ENCODE measurements at places on chromosomes 5 and 9. TPM values are rescaled to one million over a fixed set of nuclear protein-coding genes. Genes with fewer than 3 reads are reported as not detected.
A peak's percentile ranks its signal among the peaks of the same experiment; 100 is the strongest.

ENTPD8 gene
- total RNA-seq: 11.5 TPM

FABP6 gene
- not detected for total RNA-seq

PCDHB14 gene
- 1.00 TPM for total RNA-seq

TAF11L5 gene
- not detected for total RNA-seq

LRRTM2 gene
- total RNA-seq: 0.07 TPM

GRCh38 chr5:24703934-24704333, 59.2 kb upstream of the CDH10 start:
- H3K4me1 ChIP-seq: no peaks in the 10 kb centered on the region
- DNase-seq: no peak
- H3K27ac ChIP-seq: no peak overlapping the region
- H3K36me3 ChIP-seq: no peaks in the 10 kb centered on the region

GRCh38 chr5:135505973-135506372, 29.8 kb downstream of the NEUROG1 start:
- no peaks in the 10 kb centered on the region for H3K4me1 ChIP-seq
- H3K4me3 ChIP-seq: no peak overlapping the region
- no peak overlapping the region for H3K27ac ChIP-seq
- no peaks in the 10 kb centered on the region for H3K27me3 ChIP-seq

DNA sequence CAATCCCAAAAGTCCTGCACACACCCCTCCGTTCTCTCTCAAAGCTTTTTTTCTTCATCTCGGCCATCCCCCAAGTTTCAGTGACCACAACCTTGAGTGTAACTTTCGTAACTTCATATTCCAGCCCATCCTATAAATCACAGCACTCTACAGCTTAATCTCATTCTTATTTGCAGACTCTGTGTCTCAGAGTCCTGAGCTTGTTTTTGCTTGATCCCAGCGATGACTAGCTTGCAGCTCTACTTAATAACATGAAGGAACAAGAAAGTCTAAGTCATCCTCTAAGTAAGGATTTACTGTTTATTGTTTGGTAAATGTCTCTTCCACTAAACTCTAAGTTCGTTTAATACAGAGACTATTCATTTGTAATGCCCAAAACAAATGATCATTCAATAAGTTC, 2.6 kb upstream of the SPDL1 start:
- no peak for DNase-seq
- no peak overlapping the region for H3K4me3 ChIP-seq
- no peaks in the 10 kb centered on the region for H3K36me3 ChIP-seq

DNA sequence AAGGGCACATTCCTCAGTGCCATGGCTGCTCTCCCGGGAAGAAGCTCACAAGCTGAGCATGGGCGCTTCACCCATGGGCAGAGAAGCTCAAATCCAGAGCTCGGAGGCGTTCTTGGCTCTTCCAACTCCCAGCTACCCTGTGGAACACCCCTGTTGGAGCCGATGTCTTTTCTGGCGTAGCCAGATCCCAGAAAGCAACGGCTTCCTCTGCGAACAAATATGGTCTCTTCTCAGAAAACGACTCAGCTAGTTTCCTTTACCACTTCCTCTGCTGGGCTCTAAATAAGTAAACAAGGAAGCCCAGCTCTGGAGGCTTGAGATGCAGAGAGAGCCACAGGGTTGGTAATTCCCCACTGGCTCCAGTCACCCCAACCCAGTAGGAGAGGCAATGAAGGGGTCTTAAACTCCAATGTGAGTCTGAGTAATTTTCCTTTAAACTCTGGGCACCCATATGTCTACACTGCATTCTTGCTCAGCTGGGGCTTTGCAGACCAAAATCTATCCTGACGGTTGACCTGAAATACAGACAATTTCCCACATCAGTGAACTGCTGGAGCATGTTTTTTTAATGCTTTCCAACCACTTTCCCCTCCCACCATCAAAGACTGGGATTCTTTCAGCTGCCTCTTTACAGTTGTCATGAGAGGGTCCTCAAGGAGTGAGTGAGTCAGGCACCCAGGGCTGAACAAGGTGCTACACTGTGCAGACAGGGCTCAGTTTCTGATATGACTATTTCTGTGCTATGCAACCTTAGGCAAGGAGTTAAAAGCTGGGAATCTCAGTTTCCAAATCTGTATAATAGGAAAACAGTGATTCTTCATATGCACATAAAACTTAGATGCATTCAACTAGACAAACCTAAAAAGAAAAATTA, at the start of gene LCP2:
Gene LCP2 (minus strand): TSS at position 189 of the 874 bp plus-strand sequence. CDS start 166 bp downstream, at position 23.
- no peaks in the 10 kb centered on the region for H3K4me1 ChIP-seq
- peak within 1 kb of the TSS; percentile 84 for H3K27ac ChIP-seq
- peak within 1 kb of the TSS; percentile 40 for H3K4me3 ChIP-seq
- H3K27me3 ChIP-seq: no peaks in the 10 kb centered on the region
- no peaks in the 10 kb centered on the region for H3K36me3 ChIP-seq

DNA sequence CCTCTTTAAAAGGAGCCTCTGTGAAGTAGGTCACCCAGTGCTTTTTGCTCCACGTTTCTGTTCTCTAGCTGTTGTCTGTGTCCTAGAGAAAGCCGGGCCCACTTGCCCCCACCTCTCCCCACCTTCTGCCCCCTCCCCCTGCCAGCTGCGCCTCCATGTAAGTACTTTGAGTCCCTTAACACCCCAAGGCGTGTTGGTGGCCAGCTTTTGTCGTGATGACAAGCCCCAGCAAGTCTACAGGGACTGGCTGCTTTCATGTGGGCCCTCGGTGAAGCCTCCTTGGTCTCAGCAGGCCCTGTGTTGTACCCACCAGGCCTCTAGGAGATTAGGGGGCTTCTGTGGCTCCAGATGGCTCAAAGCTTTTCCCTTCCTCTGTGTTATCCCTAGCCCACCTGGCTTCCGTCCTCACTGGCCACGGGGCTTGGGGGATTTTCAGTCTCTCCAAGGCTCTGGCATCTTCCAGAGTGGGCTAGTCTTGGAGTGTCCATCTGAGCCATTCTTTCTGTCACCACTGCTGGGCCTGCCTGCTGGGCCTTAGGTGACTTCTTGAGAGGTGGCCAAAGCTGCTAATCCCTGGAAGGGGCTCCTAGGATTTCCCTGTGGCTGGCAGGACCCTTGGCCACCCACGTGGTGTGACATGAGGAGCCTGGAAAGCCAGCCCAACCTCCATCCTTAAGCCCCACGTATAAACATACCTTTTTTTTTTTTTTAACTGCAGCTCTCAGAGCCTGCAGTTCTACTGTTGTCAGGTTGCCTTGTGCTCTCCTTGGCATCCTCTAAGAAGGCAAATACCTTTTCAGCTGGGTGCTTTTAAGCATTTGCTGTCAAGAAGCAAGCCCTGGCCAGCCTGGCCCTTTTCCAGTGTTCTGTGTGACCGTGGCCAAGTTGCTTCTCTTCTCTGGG, 1.1 kb upstream of the NDST1 start:
- no peak for DNase-seq
- no peak overlapping the region for H3K4me3 ChIP-seq
- H3K4me1 ChIP-seq: peaks cover 94% of the 10 kb centered on the region
- H3K27me3 ChIP-seq: no peaks in the 10 kb centered on the region
- H3K36me3 ChIP-seq: no peaks in the 10 kb centered on the region
- peak overlapping the region; percentile 15 for H3K27ac ChIP-seq

- no peaks in the 10 kb centered on the region for H3K36me3 ChIP-seq
- H3K4me3 ChIP-seq: no peak overlapping the region
- no peak for DNase-seq
Observed at GRCh38 chr9:105711867-105712266, 17.5 kb downstream of the TMEM38B start.

DNA sequence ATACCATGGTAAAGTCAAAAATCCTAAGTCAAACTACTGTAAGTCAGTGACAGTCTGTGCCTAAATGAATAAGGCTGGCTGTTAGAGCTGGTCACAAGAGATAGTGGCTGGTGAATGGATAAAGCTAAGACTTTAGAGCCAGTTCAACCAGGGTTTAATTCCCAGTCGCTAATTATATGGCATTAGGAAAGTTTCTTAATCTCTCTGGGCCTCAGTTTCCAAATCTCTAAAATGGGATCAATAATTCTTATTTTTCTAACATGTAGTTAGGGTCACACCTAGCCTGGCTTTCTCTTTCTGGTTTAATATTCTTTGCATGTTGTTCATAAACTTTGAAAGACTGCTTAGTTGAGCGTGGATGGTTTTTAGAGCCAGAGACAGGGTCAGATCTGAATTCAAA, 64.8 kb downstream of the SMIM15 start:
- no peaks in the 10 kb centered on the region for H3K27me3 ChIP-seq
- H3K4me3 ChIP-seq: no peak overlapping the region
- DNase-seq: no peak
- no peaks in the 10 kb centered on the region for H3K36me3 ChIP-seq
- no peak overlapping the region for H3K27ac ChIP-seq

DNA sequence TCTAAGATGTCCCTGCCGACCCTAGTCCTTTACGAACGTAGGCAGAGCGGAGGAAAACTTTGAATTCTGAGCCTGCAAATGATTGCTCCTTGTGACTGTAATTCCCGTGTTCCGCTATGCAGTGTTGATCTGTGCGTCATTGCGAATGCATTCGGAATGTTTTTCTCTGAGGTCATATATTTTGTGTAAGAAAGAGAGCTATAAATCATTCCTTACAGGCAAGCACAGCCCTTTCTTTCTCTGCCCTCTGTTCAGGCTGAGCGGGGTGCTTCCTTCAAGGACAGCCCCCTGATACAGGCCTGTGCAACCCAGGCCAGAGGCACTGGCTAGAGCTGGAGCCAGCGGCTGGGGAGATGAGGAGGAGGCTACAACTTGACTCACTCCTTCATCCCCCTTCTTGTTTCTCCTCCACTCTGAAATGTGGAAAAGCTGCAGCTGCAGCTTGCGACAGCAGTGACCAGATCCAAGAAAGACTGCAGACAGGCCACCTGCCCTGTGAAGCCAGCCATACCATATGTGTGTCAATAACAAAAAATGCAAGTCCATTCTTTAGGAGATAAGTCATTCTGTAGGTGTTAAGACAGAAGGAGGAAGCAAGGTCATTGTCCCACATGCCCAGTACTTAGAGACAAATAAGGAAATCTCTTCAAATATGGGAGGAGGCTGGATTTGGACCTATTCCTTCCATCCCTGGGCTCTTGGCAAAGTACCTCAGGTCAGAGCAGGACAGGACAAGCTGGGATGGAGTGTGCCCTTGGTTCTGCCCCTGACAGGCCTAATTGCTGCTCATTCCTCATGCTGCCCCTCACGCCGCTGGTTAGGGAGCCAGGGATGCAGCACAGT, 345.7 kb upstream of the WWC1 start:
- DNase-seq: no peak
- no peak overlapping the region for H3K27ac ChIP-seq
- no peak overlapping the region for H3K4me3 ChIP-seq

DNA sequence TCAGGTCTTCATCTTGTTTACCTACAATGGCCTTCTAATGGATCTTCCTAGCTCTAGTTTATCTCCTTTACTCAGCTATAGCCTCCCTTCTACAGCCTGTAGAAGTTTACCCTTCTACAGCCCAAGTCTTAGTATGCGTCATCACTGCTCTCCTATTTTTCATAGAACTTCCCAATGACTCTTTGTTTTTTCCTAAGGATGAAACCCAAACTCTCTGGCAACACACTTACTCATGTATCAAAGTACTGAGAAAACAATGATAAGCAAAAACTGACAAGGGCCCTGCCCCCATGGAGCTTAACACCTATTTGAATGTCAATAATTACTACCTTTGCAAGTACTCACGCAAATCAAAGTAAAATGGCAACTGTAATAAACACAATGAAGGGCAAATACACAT, 33.7 kb downstream of the LEAP2 start:
- H3K4me1 ChIP-seq: peaks cover 15% of the 10 kb centered on the region
- H3K27me3 ChIP-seq: no peaks in the 10 kb centered on the region
- H3K36me3 ChIP-seq: peaks cover 7% of the 10 kb centered on the region
- H3K4me3 ChIP-seq: no peak overlapping the region
- H3K27ac ChIP-seq: no peak overlapping the region
- DNase-seq: no peak

GRCh38 chr5:126716861-126717260, 60.1 kb upstream of the LMNB1 start:
- no peak overlapping the region for H3K27ac ChIP-seq
- no peaks in the 10 kb centered on the region for H3K4me1 ChIP-seq
- no peak for DNase-seq
- H3K4me3 ChIP-seq: no peak overlapping the region
- no peaks in the 10 kb centered on the region for H3K27me3 ChIP-seq
- H3K36me3 ChIP-seq: no peaks in the 10 kb centered on the region

- no peaks in the 10 kb centered on the region for H3K27me3 ChIP-seq
- H3K36me3 ChIP-seq: no peaks in the 10 kb centered on the region
- H3K27ac ChIP-seq: no peak overlapping the region
- H3K4me3 ChIP-seq: peak overlapping the region; percentile 16
- DNase-seq: peak; percentile 67
Observed at GRCh38 chr9:136978073-136978864, 965 bp downstream of the PTGDS start.
